T-helper 17 cell (primary cell): ENCODE measurements at places on chromosomes 4 and X. TPM values are rescaled to one million over a fixed set of nuclear protein-coding genes. Genes with fewer than 3 reads are reported as not detected.

DNA sequence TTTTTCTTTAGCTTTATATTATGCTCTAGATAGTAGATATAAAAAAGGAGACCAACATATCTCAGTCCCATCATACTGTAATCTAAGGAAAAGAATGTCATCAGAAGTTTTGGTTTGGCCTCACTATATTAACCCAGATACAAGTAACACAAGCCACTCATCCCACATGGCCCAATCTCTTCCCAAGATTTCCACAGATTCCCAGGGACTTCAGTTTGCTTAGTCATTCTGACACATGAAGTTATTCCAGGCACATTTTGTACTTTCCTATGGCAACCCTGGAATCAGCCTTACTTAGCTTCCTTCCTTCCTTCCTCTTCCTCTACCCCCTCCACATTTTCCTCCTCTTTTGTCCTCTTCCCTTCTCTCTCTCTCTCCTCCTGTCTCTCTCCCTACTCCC, 21.7 kb upstream of the DCLK2 start:
- H3K27me3 ChIP-seq = no peaks in the 10 kb centered on the region
- H3K36me3 ChIP-seq = no peaks in the 10 kb centered on the region
- no peak overlapping the region for H3K27ac ChIP-seq
- no peaks in the 10 kb centered on the region for H3K4me1 ChIP-seq

DNA sequence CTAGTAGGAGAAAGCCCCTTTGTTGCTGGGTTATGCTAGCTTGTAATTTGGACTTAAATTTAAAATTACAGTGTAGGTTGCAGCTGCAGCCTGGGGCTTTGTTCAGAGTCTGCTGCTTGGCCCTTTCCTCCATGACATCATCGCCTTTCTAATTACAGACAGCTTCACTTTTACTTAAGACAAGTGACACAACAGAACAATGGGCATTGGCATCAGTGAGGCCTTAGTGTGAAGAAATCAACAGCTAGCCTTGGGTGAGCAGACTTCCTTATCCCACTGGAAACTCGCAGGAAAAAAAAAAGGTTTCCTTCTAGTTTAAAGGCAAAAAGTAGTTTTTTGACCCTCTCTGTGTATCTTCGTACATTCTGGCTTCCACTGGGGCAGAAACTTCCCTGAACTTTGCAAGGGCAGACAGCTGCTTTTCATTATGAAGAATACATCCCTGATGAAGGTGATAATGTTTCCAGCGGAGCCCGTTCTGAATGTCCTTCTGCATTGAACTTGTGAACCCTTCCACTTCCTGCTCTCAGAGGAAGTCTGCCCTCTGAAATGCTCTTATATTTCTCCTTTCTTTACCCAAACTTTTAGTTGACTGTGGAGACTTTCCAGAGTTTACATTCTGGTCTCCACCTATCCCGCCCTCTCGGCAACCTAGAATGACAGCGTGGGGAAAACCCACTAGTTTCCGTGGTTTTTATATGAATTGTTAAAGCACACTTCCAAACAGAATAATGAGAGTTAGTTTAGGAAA, 123.2 kb upstream of the FAM9C start:
- peak overlapping the region; percentile 88 for H3K27ac ChIP-seq
- H3K4me1 ChIP-seq = peaks cover 5% of the 10 kb centered on the region
- H3K36me3 ChIP-seq = no peaks in the 10 kb centered on the region
- H3K4me3 ChIP-seq = peak overlapping the region; percentile 69
- no peaks in the 10 kb centered on the region for H3K27me3 ChIP-seq

GRCh38 chr4:163063891-163064290, 102.8 kb downstream of the NAF1 start:
- no peak overlapping the region for H3K4me3 ChIP-seq
- H3K27me3 ChIP-seq = peaks cover 6% of the 10 kb centered on the region
- no peak overlapping the region for H3K27ac ChIP-seq
- no peaks in the 10 kb centered on the region for H3K4me1 ChIP-seq

DNA sequence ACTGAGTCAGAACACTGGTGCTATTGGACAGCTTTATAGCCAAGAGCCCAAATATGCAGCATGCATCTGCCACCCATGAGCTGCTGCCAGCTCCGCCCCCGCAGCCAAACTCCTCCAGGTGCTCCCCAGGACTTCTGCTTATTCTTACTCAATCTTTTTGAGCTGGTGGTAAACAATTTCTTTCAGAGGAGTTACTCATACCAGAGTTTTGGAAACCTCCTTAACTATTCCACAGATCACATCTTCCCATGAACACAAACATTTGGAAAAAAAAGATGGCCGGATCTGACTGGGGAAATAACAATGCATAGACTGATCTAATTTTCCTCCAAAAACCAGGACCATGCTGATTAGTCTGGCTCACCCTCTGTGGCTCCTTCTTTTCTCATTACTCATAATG, 399.9 kb downstream of the GPM6A start:
- H3K36me3 ChIP-seq = no peaks in the 10 kb centered on the region
- no peak overlapping the region for H3K27ac ChIP-seq
- H3K27me3 ChIP-seq = no peaks in the 10 kb centered on the region
- no peak overlapping the region for H3K4me3 ChIP-seq

Gene GIMD1
- not detected for total RNA-seq

Gene RHOXF1
- total RNA-seq = 1.1 TPM

Gene SCRG1
- total RNA-seq = not detected

Gene PHOX2B
- total RNA-seq = not detected

Gene SMR3B
- total RNA-seq = not detected

Gene FHDC1
- total RNA-seq = 0.10 TPM
